COLO829 (cell line): ENCODE measurements at places on chromosomes 3 and 15.

GRCh38 chr3:53171827-53172505 lies 11.0 kb downstream of the PRKCD start:
- DNase-seq = no peak

- DNase-seq = no peak
These were observed 270.5 kb downstream of the TUSC7 start for GRCh38 chr3:116980099-116980498.

DNA sequence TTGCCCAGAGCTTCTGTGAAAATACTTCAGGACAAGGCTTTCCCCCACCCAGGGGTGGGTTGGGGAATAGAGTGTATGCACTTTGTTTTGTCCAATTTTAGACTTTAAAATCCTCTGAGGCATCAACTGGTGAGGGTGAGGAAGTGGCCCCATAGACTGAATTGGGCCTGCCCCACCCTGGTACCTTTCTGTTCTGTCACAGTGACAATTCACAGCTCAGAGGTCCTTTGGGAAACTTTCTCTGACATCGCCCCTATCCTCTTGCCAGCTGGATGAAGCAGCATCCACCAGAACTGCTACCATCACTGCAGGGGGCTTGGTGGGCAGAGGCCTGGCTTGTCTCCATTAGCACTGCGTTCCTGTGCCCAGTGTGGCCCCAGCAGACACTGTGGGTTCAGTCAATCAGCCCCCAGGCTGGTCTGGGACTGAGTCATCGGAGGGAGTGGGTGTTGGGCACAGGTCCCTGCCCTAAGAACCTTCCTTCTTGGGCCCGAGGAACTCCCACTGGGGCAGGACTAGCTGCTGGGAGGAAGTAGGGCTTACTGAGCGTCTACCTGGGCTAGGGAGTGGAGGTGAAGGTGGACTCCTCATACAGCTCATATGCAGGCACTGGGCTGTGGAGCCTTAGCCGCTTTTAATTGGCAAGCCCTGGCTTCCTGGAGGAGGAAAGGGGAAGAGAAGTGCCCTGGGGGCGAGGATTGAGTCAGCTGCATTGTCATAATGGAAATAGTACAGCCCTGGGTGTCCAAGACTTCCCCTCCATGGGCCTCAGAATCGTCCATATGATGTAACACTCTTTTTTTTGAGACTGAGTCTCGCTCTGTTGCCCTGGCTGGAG lies 1.5 kb upstream of the PPM1M start:
- DNase-seq = peak; percentile 65

- no peak for DNase-seq
These were observed 236.1 kb downstream of the STAG1 start for GRCh38 chr3:136516095-136516494.

- DNase-seq = no peak
These were observed 2.0 kb downstream of the GPR87 start for GRCh38 chr3:151314593-151314992.

- DNase-seq = no peak
These were observed 40.4 kb downstream of the LPP start for GRCh38 chr3:188194332-188194731.

DNA sequence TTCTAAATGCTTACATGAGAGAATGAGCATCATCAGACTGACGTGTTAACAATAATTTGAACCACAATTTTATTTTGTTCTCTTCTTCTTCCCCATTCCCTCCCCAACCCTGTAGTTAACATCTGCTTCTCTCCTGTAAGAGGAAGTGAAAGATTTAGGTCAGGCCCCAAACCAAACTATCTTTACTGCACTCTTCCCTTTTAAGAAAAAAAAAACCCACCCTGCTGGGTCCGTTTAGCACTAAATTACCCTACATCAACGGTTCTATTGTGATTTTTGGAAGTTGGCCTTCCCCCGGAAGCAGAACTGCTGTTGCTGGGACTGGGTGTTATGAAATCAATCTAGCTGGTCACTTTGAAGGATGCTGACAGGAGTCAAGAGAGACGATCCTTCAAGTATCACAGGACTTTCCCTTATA lies 49.4 kb downstream of the NFKBIZ start:
- DNase-seq = no peak

DNA sequence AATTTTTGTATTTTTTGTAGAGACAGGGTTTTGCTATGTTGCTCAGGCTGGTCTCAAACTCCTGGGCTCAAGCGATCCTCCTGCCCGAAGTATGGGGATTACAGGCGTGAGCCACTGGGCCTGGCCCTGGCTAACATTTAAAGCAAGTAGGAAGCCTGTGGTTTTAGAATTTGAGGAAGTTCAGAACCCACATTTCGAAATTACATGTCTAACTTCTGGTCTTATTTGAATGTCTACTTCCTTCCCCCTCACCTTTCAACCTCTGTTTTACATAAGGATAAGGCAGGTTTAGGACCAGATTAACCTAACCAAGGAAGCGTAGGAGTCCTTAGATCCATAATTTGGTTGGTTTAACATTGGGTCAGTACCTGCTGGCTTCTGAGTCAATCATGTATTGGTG lies 120.5 kb upstream of the PROK2 start:
- DNase-seq = no peak

DNA sequence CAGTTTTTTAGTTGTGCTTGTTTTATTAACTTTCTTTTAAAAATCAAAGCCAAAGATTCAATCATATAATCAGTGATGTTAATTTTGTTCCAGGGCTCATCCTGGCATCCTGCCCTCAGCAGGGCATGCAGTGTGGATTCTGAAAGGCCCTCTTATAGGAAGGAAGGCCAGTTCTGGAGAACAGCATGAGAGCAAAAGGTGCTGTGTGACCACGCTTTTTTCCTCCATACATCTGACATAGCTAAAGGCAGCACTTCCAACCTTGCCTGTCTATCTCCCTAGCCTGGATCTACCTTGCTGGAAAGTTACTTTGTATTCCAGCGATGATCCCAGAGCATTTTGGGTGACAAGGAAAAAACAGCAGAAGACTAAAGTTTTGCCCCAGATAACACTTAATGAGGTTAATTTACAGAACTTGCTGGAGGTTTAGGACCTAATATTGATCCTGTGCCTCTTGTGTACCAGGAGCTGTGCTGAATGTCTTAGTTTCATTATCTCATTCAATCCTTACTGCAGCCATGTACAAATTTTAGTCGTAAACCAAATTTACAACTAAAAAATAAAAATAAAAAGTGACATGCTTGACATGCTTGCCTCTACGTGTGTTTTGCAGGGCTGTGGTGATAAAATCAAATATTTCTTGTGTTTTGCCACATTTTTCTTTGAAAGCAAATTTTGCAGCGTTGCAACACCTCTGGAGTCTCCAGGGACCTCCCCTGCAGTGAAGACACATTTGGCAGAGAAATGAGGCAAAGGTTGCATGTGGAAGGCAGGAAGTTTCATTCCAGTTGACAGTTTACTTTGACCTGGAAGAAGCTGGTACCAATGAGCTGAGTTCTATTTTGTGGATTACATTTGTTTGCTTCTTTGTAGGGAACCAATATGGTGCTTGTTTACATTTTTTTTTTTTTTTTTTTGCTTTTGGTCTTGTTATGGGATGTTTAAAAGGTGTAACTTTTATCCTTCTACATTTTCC lies 13.2 kb downstream of the IL1RAP start:
- DNase-seq = no peak

GRCh38 chr3:187264911-187265310 lies 26.6 kb downstream of the MASP1 start:
- DNase-seq = no peak

GRCh38 chr3:32480604-32481003 lies 22.0 kb downstream of the CMTM6 start:
- DNase-seq = no peak

DNA sequence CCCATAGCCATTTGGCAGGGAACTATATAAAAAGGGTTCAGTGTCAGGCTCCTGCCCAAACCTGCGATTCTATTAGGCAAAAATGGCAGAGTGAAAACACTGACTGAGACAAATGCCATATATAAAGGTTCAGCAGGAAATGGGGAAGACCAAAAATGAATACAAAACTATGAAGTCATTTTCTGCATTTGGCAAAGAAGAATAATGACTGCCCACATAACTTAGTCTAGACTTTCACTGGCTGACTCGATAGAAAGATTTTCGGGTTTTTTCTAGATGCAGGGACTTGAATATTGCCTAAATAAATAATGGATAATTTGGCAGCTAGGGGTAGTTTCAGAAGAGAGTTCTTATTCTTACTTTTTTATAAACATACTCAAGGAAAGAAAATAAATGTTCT lies 178.0 kb downstream of the TPRG1 start:
- DNase-seq = no peak

- DNase-seq = no peak
These were observed 444 bp upstream of the ABHD14A start for GRCh38 chr3:51974277-51974962.
